ENCODE measurements at places on chromosomes 11 and 22. TPM values are rescaled to one million over a fixed set of nuclear protein-coding genes. Genes with fewer than 3 reads are reported as not detected.
A peak's percentile ranks its signal among the peaks of the same experiment; 100 is the strongest.

RBM7 gene
- 39.6 TPM for total RNA-seq

MS4A3 gene
- not detected for total RNA-seq

DNA sequence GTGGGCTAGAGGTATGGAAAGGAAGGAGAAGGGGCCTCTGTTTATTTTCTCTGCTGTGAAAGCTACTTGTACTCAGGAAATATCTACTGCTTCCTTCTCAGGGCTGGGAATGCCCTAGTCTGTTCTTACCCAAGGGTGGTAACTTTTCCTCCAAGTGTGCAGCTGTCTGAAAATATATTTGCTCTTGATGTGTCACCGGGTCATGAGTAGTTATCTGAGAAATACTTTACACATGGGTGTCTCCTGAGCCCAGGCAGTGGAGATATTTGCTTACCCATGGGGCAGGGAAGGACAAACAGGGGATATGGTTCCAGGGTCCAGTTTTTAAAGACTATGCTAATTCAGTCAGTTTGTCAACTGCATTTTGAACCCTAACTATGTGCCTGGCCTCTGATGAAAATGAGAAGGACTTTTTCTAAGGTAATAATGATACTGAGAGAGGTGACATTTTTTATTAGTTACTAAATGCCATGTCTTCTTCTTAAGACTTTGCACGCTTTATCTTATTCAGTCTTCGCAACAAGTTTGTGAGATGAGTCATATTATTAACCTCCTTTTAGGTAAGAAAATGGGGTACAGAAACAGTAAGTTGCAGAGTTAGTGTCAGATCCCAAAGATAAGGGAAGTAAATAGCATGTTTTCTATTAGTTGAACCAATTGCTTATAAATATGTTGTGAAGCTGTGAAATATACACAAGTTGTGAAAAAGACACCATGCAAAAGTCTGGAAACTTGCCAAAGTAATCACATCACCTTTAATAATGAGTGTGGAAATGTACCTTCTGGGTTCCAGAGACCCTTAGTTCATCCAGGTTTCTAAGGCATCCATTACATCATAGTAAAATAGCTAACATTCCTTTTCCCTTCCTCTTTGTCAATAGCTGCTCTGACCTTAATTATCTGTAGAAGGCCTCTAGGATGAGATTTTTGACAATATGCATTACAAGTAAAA lies 22.9 kb downstream of the SYTL2 start:
- no peak for DNase-seq
- H3K4me1 ChIP-seq, result peaks cover 48% of the 10 kb centered on the region
- H3K27me3 ChIP-seq, result no peaks in the 10 kb centered on the region
- peaks cover 17% of the 10 kb centered on the region for H3K36me3 ChIP-seq
- H3K27ac ChIP-seq, result peak overlapping the region; percentile 63
- no peak overlapping the region for H3K4me3 ChIP-seq

DNA sequence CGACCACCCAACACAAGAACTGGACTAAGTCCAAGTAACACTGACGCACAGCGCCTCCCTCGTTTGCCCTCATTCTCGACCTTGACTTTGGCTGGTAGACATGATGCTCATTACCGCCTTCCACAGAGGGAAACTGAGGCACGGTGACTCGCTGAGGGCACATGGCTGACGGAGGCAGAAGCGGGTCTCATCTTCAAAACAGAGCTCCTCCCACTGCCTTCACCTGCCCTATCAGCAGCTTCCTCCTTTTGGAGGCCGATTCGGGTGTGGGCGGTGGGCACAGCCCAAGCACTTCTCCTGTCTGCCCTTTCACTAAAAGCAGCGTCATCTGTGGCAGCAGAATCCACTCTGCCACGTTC lies 2.0 kb upstream of the KMT5B start:
- peak overlapping the region; percentile 77 for H3K27ac ChIP-seq
- H3K36me3 ChIP-seq, result no peaks in the 10 kb centered on the region
- H3K27me3 ChIP-seq, result peaks cover 19% of the 10 kb centered on the region

GRCh38 chr11:15509082-15509481 lies 394.4 kb downstream of the INSC start:
- no peak overlapping the region for H3K27ac ChIP-seq
- no peaks in the 10 kb centered on the region for H3K36me3 ChIP-seq
- peaks cover 3% of the 10 kb centered on the region for H3K4me1 ChIP-seq
- no peak overlapping the region for H3K4me3 ChIP-seq

DNA sequence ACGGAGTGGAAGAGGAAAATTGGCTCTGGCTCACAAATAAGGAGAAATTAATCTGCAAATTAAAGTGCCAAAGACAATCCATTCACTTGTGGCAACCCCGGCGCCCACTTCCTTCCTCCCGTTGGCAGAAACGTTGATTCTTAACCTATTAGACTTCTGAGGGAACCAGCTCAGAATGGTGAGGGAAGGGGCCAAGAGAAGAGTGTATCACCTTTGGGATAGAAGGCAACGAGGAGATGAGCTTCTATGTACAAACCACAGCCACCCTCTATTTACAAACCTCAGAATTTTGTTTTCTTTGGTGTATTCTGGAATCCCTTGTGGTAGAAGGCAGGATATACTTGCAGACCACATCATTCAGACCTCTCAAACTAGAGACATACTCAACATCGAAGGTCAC lies 1.1 kb downstream of the MB start:
- no peaks in the 10 kb centered on the region for H3K36me3 ChIP-seq
- no peak overlapping the region for H3K27ac ChIP-seq
- peaks cover 4% of the 10 kb centered on the region for H3K27me3 ChIP-seq

GRCh38 chr11:46725338-46726205 lies 6.6 kb downstream of the F2 start:
- no peaks in the 10 kb centered on the region for H3K27me3 ChIP-seq
- H3K36me3 ChIP-seq, result no peaks in the 10 kb centered on the region
- no peak for DNase-seq
- H3K4me1 ChIP-seq, result no peaks in the 10 kb centered on the region
- H3K27ac ChIP-seq, result no peak overlapping the region

- no peaks in the 10 kb centered on the region for H3K36me3 ChIP-seq
- no peak for DNase-seq
- no peak overlapping the region for H3K4me3 ChIP-seq
- peaks cover 13% of the 10 kb centered on the region for H3K4me1 ChIP-seq
Measured at GRCh38 chr11:102534261-102534872, 3.8 kb upstream of the MMP7 start.

GRCh38 chr11:125063429-125064043 lies 431 bp downstream of the SLC37A2 start:
- no peak overlapping the region for H3K27ac ChIP-seq
- peaks cover 7% of the 10 kb centered on the region for H3K4me1 ChIP-seq
- H3K36me3 ChIP-seq, result no peaks in the 10 kb centered on the region
- H3K27me3 ChIP-seq, result peaks cover 43% of the 10 kb centered on the region
- no peak for DNase-seq
- peak overlapping the region; percentile 30 for H3K4me3 ChIP-seq

DNA sequence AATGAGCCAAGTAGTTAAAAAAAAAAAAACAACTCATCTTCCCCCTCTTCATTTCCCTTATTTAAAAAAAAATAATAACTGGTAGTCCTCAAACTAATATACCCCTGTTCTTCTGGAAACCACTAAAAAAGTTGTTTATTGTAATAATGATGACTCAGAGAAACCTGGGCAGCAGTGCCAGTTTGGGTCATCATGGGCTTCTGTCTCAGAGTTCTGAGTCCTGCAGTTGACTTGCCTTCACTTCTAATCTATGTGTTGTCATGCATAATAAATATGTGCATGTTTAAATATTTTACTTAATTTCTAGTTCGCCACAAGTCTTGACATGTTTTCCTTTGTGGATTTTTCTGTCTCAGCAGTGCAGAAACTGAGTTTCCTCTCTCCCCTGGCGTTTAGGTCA lies 46.8 kb downstream of the PPP2R1B start:
- no peak overlapping the region for H3K4me3 ChIP-seq
- H3K27ac ChIP-seq, result no peak overlapping the region
- DNase-seq, result no peak
- H3K27me3 ChIP-seq, result no peaks in the 10 kb centered on the region
- H3K4me1 ChIP-seq, result peaks cover 1% of the 10 kb centered on the region

GRCh38 chr11:69265911-69266510 lies 27.9 kb upstream of the MYEOV start:
- no peak for DNase-seq
- H3K4me1 ChIP-seq, result no peaks in the 10 kb centered on the region
- H3K27me3 ChIP-seq, result no peaks in the 10 kb centered on the region
- H3K27ac ChIP-seq, result no peak overlapping the region
- no peak overlapping the region for H3K4me3 ChIP-seq

DNA sequence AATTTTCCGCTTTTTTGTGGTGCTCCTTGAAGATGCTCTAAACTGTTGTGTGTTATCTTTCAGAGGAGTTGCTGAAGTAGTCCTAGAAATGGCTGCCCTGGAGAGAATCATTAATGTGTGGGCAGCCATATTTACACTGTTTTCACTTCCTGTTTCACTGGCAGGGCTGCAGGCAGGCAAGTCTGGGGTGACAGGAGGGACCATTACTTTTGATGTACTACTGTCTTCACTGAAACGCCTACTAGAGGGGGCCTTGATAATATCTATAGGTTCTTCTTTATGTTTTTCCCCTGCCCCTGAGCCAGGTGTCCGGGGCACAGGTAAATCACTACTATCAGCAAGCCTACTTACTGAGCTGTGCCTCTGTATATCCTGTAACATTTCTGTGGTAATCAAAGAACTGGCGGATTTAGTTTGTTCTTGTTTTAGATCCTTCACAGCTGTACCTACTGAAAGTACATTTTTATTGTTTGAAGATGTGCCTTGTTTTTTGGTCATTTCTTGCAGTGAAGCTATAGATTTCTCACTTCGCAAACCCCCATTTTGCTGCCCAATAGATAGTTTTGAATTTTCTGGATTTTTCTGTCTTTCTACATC lies 39.7 kb downstream of the ACAT1 start:
- H3K27me3 ChIP-seq, result no peaks in the 10 kb centered on the region
- DNase-seq, result no peak
- H3K36me3 ChIP-seq, result peaks cover 46% of the 10 kb centered on the region
- H3K4me3 ChIP-seq, result no peak overlapping the region

- H3K4me3 ChIP-seq, result no peak overlapping the region
- no peaks in the 10 kb centered on the region for H3K4me1 ChIP-seq
- H3K27ac ChIP-seq, result no peak overlapping the region
- peaks cover 20% of the 10 kb centered on the region for H3K36me3 ChIP-seq
- H3K27me3 ChIP-seq, result no peaks in the 10 kb centered on the region
- DNase-seq, result no peak
Measured at GRCh38 chr11:5665746-5666401, 19.0 kb downstream of the TRIM5 start.

- peaks cover 29% of the 10 kb centered on the region for H3K4me1 ChIP-seq
- H3K36me3 ChIP-seq, result peaks cover 44% of the 10 kb centered on the region
- H3K4me3 ChIP-seq, result no peak overlapping the region
- no peak for DNase-seq
- H3K27me3 ChIP-seq, result no peaks in the 10 kb centered on the region
Measured at GRCh38 chr11:96326959-96327358, 16.0 kb downstream of the MAML2 start.

GRCh38 chr11:61959114-61959513 lies 8.3 kb downstream of the FTH1 start:
- H3K27ac ChIP-seq, result no peak overlapping the region
- H3K4me1 ChIP-seq, result peaks cover 15% of the 10 kb centered on the region
- DNase-seq, result no peak
- H3K4me3 ChIP-seq, result no peak overlapping the region

DNA sequence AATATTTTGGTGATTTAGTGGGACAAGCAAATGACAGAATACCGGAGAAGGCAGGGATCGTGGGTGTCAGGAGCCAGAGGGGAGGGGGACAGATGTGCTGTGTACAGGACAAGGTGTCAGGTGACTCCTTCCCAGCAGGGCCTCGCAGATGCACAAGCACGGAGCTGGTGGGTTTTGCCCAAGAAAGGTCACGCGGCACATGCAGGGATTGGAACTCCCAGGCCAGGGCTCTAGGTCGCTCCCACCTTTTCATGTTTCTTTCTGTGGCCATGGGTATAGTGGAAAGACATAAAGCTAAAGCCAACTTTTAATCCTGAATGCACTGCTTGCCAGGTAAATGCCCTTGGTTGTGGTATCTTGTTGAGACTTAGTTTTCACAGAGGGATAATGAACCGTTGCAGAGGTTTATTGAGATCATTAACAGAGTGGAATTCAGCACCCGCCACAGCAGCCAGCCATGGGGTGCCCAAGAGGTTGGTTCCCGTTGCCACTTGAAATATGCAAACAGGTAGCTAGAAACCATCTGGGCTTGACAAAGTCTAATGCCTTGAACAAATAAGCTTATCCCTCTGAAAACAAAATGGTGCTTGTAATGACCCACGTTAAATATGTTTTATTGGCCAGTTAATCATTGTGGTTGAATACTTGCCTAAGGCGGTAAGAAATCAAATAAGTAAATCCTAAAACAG lies 10.1 kb downstream of the C22orf23 start:
- DNase-seq, result no peak
- H3K27ac ChIP-seq, result no peak overlapping the region
- no peaks in the 10 kb centered on the region for H3K27me3 ChIP-seq
- H3K36me3 ChIP-seq, result peaks cover 7% of the 10 kb centered on the region
- H3K4me1 ChIP-seq, result no peaks in the 10 kb centered on the region

DNA sequence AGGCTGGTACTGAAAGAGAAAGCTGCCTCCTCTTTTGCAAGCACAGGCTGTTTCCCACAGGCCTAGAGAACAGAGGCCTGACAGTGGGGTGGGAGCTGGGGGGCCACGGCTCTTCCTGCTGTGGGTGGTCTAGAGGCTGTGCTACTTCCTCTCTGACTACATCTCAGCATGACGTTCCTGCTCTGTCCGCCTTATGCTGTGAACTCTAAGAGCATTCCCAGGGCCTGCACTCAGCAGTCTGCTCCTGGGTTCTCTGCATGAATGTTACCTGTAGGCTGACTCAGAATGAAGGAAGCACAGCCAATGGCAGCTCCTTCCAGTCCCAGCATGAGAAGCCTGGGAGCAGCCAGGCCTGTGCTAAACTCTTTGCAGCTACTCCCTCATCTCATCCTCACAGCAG lies 534.3 kb downstream of the NTM start:
- no peaks in the 10 kb centered on the region for H3K36me3 ChIP-seq
- DNase-seq, result no peak
- H3K27ac ChIP-seq, result no peak overlapping the region
- no peaks in the 10 kb centered on the region for H3K4me1 ChIP-seq
- peaks cover 15% of the 10 kb centered on the region for H3K27me3 ChIP-seq
- H3K4me3 ChIP-seq, result no peak overlapping the region

DNA sequence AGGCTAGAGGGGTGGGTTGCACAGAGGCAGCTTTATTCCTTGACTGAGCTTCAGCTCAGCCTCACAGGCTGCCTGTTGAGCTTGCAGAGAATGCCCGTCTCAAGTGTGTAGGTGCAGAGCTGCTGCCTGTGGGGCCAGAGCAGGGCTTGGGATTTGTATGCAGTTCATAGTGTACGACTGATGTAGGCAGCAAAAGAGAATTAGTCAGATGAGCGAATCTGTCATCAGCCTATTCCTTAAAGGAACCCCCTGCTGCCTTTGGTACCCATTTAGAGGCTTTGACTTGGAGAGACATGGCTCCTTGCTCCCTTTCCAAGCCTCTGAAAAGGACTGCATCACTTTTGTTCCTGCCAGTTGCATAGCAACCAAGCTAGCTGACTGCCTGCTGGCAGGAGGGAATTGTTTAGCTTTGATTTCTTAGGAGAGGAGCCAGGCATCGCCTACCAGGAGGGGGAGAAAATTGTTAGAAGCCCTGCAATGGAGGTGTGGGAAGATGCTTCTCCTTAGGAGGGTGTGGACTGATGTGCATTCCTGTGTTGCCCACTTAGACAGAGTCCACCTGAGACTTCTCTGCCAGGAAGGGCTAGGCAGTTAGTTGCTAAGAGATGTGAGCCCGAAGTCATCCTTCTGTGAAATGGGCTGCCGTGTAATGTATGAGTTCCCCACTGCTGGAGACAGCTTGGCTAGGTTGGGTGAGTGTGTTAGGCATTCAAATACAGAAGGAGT lies 10.9 kb downstream of the ACO2 start:
- H3K4me1 ChIP-seq, result peaks cover 7% of the 10 kb centered on the region
- no peak overlapping the region for H3K4me3 ChIP-seq
- H3K36me3 ChIP-seq, result no peaks in the 10 kb centered on the region
- DNase-seq, result no peak
- no peaks in the 10 kb centered on the region for H3K27me3 ChIP-seq
